ENCODE measurements at places on chromosomes 4 and X.

DNA sequence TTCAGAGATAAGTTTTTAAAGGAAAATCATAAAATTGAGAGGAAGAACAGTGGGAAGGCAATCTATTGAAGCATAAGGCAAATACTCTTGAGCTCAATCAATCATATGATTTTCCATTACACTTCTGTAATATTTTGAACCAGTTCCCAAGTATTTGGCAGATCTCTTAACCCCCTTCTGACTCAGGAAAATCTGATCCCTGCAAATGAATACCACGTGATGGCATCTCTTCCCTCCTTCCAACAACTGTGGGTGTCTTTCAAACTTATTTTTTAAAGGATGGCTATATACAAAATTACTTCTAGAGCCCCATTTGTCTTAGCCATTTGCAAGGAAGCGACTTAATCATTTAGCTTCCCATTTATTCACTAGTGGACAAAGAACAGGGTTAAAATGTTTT, 41.9 kb downstream of the AMOT start:
- no peak for DNase-seq

DNA sequence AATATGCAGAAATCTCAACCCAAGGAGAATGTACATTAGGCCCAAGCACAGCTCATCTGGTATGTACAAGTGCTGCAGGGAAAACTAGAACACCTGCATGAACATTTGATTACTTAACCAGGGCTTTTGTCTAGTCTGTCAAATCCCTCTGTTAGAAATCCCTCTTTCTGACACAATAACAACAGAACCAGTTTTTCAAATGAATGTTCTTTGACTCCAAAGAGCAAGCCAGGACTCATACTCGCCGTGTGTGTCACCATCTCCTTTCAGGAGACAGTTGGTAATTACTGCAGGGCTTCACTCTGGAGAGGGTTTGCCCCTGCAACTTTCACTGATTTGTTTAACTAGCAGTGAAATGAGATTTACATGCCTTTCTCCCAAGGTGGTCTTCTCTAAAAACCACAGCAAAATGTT, 143.0 kb upstream of the FAM241A start:
- no peak for DNase-seq

GRCh38 chr4:70522626-70523025, 4.3 kb downstream of the AMTN start:
- DNase-seq = no peak

DNA sequence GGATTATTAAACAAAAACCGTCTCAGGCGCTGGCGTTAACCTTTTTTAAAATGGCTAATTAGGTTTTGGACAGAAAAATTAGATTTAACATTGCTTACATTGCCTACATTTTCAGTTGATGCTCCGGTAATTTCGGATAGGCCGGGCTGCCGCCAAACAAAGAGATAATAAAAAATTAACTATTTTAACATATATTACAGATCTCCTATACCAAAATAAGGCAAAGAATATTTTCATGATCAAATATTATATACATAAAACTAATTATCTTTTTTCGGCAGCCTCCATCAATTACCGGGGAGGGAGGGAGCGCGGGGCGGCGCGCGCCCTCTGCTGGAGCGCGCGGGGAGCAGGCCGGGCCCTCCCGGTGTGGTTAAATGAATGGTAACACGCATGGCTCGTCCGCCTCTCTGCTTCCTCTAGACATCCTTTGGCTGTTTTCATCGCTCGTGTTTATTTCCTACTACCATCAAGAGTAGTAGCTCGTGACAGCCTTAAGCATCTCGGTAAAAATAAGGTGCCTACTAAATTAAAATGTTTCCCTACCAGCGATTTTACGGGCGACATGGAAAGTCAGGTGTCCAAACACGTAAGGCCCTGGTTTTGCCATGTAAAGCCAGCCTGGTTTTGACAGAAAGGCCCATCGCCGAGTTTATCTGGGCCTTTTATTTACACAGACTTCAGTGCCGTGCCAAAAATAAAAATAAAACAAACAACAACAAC, 52.4 kb upstream of the TMEM33 start:
- DNase-seq = peak; percentile 34

All from iris pigment epithelial cell (primary cell).